Muscle of arm (tissue), 14 donors: ENCODE measurements at places on chromosomes 2 and 18. TPM values are rescaled to one million over a fixed set of nuclear protein-coding genes. Genes with fewer than 3 reads are reported as not detected.

CTAGE1 gene
- polyA plus RNA-seq, result not detected

DYNAP gene
- polyA plus RNA-seq, result not detected

HS1BP3 gene
- not detected for polyA plus RNA-seq

GLI2 gene
- polyA plus RNA-seq, result 6.7 TPM

MYOM1 gene
- 876 TPM for polyA plus RNA-seq

NEU2 gene
- not detected for polyA plus RNA-seq

CASP10 gene
- polyA plus RNA-seq, result 4.7 TPM

GORASP2 gene
- polyA plus RNA-seq, result 66.6 TPM

SCN7A gene
- polyA plus RNA-seq, result 46.8 TPM

TRABD2A gene
- 0.47 TPM for polyA plus RNA-seq

CHRNG gene
- 54.4 TPM for polyA plus RNA-seq

ST3GAL5 gene
- not detected for polyA plus RNA-seq

RNF25 gene
- 28.6 TPM for polyA plus RNA-seq

SOWAHC gene
- 5.8 TPM for polyA plus RNA-seq

FAM110C gene
- 1.7 TPM for polyA plus RNA-seq

GALNT3 gene
- 0.50 TPM for polyA plus RNA-seq

TBR1 gene
- 0.38 TPM for polyA plus RNA-seq

INHA gene
- 0.93 TPM for polyA plus RNA-seq

STAMBP gene
- polyA plus RNA-seq, result 52.3 TPM

SLC14A1 gene
- 2.6 TPM for polyA plus RNA-seq

GRP gene
- not detected for polyA plus RNA-seq

DTNA gene
- 108 TPM for polyA plus RNA-seq

OSBPL1A gene
- polyA plus RNA-seq, result not detected

TXNDC2 gene
- polyA plus RNA-seq, result 0.09 TPM

ALLC gene
- not detected for polyA plus RNA-seq

PDCD1 gene
- 0.36 TPM for polyA plus RNA-seq

CROCC2 gene
- not detected for polyA plus RNA-seq
